ENCODE measurements at places on chromosomes 4 and X.

DNA sequence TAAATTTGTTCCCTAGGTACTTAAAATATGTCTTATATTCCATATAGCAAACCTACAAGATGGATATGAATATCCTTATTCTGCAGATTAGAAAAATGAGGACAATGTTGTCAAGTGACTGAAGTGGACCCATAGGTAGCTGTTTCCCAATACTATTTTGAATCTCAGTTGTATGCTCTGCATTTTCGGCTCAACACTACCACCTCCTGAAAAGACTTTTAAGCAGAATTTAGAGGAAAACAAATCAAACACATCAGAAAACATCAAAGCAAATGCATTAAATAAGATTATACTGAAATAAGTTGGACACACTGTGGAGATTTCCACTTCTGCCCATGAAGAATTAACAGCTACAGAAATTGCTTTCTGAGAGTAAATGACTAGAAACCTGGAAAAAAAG, 488.7 kb downstream of the TRIML1 start:
- DNase-seq = no peak

GRCh38 chr4:27149541-27150212, 289.0 kb downstream of the STIM2 start:
- DNase-seq = no peak

DNA sequence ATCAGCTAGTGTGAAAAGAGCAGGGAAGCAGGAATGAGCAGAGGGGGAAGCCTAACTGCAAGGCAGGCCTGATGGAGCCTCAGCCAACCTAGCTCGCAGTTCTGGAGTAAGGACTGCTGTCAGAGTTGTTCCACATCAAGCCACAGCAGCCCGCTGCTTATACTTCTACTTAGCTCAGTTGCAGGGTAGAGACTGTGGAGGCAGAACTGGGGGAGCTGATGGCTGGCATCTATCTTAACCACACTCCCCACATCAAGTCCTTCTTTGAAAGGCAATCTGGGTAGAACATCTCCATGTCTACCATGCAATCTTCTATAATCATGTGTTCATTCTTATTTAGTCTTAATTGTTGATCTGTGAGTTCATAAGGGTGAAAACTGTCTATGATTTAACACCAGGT, 46.1 kb downstream of the DDX60 start:
- DNase-seq = no peak

DNA sequence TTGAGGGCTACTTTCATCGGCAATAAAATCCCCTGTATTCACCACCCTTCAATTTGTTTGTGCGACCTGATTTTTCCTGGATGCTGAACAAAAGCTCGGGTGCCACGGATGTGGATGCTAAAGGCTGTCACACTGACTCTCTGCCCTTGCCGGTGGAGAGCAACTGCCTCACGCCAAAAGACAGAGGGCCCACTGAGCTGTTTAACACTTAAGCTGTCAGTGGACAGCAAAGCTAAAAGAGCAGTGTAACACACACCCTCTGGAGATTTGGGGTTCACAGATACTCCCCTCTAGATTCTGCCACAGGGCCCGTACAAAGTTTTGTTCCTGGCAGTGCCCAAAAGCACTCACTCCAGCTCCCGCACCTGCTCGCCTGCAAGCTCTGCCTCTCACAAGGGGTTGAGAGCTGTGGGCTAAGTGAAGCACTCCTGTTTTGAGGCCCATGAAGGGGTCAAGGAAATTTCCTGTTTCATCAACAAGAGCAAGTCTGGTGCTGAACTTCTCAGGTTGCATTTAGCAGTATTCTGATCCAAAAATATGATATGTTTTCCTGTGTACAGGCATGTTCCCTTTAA, 1571.9 kb downstream of the ADGRL3 start:
- no peak for DNase-seq

- no peak for DNase-seq
Observed at GRCh38 chrX:150704030-150704613, 10.9 kb downstream of the MTMR1 start.

DNA sequence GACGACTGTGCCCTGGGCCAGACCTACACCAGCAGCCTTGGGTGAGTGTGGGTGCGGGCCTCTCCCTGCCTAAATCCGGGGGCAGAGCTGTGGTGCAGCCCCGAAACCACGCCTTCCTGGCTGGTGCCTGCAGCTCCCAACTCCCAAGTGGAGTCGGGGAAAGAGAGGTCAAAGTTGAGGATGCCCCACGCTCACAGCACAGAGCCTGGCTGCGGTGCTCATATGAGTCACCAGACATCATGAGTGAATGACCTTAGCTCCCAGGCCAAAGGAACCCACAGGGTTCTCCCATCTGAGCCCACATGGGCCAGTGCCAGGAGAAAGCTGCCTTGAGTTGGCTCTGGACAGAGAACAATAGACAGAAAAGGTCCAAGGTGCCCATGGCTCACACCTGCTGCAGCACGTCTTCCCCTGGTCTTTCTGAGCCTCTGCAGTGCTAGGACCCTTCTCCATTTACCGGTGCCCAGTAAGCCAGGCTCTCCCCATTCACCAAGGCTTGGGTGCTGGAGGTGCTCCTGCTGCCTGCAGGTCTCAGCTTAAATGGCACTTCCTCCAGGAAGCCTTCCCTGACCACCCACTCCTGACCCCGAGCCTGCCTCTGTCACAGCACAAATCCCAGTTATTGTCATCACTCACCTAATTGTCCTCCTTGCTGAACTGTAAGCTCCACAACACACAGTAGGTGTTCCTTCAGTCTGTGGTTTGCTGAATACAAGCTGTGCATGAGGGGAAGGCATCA, 224.2 kb downstream of the AFAP1 start:
- DNase-seq = no peak

DNA sequence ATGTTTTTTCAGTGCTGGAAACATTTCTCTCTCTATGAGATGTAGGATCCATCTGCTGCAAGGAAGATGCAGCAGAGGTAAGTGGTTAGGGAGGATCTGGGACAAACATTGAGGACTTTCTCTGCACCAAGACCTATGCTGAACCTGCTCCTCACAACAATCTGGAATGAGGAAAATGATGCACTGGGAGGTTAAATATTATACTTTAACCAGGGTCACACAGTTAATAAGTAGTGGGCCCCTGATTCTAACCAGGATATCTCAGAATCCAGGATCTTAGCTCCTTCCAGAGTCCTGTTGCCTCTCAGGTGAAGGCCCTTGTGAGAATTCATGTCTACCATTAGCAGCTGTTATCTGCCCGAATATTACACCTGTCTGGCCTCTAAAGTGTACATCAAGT, 7.0 kb downstream of the CXCL9 start:
- no peak for DNase-seq

DNA sequence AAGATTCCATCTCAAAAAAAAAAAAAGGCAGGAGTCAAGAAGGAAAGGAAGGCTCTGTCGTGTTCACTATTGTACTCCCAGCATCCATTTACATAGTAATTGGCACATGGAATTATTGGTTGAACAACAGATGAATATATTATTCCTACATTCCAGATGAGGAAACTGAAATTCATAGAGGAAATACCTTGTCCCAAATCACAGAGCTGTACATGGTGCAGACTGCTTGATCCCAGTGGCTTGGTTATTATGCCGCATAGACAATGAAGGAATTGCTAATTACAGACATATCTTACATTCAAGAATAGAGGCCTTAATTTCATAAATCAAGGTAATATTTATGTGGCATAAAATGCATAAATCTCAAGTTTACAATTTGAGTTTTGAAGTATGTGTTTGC, 63.6 kb downstream of the LDB2 start:
- no peak for DNase-seq

DNA sequence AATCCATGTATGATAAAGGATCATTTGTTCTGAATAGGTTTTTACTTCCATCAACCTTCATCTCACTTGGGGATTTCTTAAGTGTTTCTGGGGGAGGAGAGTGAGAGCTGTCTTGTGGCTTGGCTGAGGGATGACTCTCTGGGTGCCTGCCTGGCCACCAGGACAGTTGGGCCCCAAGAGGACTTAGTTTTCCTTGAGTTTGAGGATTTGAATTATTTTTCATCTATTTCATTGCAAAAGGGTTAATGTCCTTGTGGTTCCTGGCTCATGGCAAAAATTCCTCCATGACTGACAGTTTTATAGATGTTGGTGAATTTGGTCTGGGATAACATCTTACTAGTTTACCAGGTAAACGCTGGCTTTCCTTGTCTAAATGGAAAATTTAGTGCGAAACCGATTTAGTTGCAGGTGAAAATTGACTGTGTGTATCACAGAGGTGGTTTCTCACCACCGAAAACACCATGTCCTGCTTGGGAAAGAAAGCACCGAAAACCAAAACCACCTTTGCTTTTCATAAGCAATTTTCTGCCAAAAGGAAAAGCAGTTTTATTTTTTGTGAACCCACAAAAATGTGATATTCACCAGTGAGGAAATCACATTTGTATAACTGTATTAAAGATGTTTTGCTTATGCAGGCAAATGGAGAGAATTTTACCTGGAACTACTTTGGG, 331.3 kb upstream of the SFRP2 start:
- DNase-seq = no peak

DNA sequence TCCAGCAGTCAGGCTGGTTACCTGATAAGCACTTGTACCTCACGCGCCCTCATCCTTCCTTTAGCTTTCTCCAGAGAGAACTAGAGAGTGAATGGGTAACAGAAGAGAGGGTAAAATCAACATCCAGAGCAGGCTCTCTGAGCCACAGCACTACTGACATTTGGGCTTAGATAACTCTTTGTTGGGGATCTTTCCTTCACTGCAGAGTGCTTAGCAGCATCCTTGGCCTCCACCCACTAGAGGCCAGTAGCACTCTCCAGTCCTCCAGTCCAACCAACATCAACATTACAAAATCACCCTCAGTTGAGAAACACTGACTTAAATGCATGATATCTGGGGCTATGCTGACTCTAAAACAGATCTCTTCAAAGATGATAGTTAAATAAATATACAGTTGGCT, 220.7 kb downstream of the TACR3 start:
- no peak for DNase-seq

- DNase-seq = no peak
Observed at GRCh38 chr4:118850488-118851173, 14.7 kb upstream of the SEC24D start.

DNA sequence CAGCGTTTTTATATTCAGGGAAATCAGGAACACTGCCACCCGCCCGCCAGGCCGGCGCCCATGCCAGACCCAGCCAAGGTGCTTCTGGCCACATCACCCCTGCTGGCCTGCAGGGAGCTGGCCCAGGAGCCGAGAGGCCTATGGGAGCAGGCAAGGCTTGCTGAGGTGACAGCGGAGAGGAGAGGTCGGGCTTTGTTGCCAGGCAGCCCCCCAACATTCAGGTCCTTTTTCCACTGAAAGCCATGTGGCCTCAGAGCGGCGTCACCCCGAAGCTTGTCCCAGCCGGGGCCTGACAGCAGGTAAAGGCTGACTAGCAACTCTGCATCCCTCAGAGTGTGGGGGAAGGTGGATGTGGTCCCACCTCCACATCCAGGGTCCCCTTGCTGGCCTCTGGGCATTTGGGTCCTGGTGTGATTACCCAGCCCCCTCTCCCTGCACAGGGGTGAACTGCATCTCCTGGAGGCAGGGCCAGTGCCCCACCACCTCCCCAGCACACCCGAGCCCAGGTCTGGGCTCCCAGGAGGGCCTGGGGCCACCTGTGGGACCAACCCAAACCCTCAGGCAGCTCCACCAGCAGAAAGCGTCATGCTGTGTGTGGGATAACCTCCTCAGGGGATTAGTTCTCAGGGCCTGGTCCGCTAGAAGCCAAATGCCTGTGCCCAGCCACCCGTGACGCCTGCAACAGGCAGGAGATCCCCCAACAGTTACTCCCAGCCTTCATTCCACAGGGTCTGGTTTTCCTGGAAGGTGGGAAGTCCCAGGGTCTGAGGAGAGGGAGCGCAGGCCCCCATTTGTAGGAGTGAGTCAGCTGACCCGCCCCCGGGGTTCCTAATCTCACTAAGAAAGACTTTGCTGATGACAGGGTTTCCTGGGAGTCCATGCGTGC, at the start of gene PDE6B:
TSS of gene PDE6B (plus strand) at position 869 of the 886 bp plus-strand sequence. CDS start 54 bp downstream, outside the sequence.
- no peak for DNase-seq

DNA sequence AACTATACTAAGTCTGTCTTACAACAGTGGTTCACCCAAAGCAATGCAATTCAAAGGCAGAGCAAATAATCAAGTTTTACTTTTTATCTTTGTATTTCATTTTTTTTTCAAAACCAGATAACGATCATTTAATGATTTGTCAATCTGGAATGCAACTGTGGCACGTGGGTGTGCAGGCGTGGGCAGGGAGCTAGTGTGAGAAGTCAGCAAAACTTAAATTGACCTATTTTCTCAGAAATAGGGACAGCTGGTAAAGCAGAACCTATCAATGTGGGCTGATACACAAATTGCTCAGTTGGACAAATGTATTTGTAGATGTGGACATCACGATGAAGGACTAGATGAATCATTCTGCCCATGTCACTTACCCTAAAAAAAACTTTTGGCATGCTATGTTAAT, 105.6 kb downstream of the CBLL2 start:
- no peak for DNase-seq

DNA sequence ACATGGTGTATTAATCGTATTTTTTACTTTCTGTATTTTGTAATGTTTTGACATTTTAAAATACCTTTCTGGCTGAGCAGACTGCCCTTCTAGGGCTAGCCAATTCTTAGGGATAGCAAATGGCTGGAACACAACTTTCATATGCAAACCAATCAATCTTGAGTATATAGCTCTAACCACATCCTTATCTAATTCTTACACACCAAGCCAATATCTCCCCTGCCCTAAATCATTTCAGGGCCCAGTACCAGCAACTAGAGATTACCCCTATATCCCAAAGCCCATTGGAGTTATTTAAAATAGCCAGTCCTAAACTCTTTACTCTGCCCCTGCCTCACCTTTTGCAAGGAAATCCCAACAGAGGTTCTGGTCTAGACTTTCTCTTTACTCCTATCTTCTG, 58.3 kb downstream of the INTS12 start:
- no peak for DNase-seq

GRCh38 chrX:6498324-6498723, 36.6 kb downstream of the VCX3A start:
- DNase-seq = no peak

- no peak for DNase-seq
Observed at GRCh38 chrX:34300871-34301270, 168.8 kb upstream of the FAM47A start.

GRCh38 chr4:141016117-141016798, 117.0 kb downstream of the RNF150 start:
- no peak for DNase-seq

DNA sequence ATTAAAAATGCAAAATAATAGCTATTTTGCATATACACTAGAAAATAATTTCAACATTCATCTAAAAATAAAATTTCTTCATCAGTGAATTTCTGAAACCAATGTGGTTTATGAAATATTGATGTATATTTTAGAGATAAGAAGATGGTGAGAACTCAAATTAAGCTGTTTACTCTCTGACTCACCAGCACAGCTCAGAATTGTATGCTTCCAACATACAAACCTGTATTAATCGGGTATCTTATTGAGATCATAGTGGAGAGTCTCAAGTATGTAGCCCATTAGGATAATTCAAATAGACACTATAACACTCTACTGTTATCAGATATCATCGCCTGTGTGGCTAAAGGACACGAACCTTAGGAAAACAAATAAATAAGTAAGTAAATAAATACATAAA, 899.5 kb upstream of the INTU start:
- DNase-seq = peak; percentile 11

Measured in NCI-H1105 (cell line).